ENCODE measurements at places on chromosomes 4 and X.

GRCh38 chrX:69264158-69264581 is 98.9 kb upstream of the PJA1 start:
- DNase-seq, result no peak

DNA sequence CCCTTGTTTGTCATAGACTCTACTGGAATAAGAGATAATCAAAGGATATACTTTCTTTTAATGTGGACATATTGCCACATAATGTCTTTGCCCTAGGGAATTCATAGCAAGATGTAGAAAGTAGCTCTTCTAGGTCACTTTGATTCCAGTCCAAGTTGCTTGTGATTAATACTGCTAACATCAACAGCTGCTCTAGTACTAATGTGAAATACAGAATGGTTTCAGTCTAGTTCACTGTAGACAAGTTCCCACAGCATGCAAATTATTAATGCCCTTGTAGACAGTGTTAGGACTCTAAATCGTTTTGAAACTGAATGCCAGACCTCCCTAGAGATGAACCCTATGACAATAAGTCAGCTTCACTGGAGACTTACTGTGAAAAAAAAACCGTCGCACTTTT is 494.6 kb upstream of the ATOH1 start:
- no peak for DNase-seq

- no peak for DNase-seq
Measured at GRCh38 chrX:13088156-13088487, 43.7 kb upstream of the FAM9C start.

- DNase-seq, result no peak
Measured at GRCh38 chrX:137573324-137574101, 7.6 kb downstream of the ZIC3 start.

DNA sequence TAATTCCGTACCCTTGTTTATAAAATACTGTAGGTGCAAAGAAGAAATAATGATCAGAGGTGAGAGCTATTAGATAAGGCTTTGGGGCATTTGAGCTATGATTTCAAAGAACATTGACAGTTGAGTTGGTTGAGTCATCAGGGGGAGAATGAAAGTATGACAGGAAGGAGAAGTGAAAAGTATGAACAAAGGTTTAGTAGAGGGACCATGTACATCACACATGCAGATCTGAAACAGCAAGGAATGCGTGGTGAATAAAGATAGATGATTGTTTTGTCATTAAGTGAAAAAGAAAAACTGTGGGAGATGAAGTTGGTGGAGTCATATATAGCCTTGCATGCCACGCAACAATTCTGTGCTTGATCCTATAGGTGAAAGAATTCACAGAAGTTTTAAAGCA is 163.1 kb downstream of the ARAP2 start:
- no peak for DNase-seq

GRCh38 chr4:42483426-42484379 is 86.4 kb downstream of the SHISA3 start:
- no peak for DNase-seq

- DNase-seq, result no peak
Measured at GRCh38 chr4:99991741-99992140, 41.7 kb upstream of the H2AZ1 start.

DNA sequence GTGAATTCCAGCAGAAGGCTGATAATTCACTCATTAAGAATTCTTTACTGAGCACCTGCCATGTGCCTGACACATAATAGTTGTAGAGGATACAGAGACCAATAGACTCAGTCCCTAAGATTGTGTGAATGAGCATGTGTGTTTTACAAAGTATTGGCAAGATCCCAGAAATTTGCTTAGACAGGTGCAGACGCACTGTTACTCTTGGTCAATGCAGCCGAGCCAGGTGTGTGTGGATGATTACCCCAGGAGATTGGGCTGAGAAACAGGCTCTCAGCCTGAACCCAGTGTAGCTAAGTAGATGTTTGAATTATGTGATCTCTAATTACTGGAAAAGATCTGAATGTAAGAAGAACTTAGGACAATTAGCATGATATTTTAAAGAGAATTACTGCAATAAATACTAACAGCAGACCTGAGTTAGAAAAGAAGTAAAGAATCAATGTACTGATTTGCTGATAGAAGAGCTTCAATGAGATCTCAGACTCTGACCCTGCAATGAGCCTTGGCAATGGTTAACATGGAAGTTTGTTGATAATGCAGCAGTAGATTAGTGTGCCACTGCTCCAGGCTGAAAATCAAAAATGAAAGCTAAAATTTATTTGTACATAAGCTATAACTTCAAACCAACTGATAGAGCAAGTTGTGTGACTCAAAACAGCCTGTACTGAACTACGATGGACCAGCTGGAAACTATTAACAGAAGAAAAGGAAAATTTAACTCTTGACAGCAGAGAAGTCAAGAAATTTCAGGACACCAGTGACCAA is 32.2 kb upstream of the NDST4 start:
- no peak for DNase-seq

- DNase-seq, result no peak
Measured at GRCh38 chrX:12610079-12610478, 181.1 kb upstream of the PRPS2 start.

- DNase-seq, result no peak
Measured at GRCh38 chrX:21225643-21226042, 148.6 kb upstream of the CNKSR2 start.

- no peak for DNase-seq
Measured at GRCh38 chrX:14496674-14497073, 32.7 kb upstream of the GLRA2 start.

DNA sequence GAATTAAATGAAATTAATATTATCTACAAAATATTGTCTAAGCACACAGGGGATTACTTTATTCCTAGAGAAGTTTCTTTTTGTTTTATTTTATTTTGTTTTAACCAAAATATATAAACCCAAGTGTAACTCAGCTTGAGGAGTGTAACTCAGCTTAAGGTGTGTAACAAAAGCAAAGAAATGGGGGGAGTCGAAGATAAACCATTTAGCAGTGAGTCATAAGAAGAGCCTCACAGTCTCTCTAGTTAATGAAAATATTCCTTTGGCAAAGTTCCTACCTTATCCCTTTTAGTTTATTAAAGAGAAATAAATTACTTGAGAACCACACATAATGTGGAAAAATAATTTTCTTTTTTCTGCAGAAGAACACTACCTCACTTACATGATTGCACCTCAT is 261.8 kb downstream of the KCTD8 start:
- DNase-seq, result no peak

GRCh38 chr4:4651811-4652755 is 110.2 kb upstream of the STX18 start:
- no peak for DNase-seq

GRCh38 chr4:6410664-6411063 is 61.8 kb downstream of the PPP2R2C start:
- DNase-seq, result no peak

DNA sequence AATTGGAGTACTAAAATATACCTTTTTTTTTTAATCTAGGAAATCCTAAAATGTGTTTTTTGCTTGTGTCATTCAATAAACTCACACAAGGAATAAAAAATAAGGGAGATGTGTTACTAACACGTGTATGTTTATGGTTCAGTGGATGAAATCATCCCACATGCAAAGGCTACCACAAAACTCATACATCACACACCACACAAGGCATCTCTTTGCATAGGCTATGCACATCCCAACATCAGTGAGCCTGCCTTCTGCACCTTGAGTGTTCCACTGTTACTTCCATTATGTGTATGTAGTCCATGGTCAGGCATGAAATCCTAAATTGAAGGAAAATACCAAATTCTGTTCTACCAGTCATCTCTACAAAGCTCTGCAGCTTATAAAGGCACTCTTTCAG is 213.1 kb downstream of the DCTD start:
- no peak for DNase-seq

DNA sequence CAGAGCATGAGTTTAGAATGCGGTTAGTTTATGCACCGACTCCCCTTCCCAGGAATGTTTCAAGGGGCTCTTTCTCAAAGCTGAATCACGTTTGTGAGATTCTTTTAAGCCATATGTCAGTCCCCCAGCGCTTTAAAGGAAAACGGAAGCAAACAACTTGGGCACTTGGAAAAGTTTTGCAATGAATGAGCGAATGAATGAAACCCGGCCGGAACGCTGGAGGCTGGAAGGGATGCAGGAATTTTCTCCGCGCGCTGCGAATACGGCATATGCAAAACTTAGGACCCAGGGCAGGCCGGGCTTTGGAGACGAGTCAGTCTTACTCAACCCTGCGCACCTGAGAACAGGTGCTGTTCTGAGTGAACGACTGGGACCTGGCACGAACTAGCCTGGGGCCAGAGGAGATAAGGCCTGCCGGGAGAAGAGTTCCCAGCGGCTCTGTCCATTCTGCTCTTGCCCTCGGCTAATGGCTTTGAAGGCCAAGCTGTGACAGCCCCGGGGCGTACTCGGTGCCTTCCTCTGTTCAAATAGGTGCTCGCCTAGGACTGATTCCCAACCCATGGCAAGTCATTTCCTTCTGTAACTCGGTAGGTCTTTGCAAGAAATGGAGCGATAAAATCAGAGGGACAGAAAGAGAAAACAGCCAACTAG is 743 bp upstream of the NRK start:
- no peak for DNase-seq

GRCh38 chr4:123996718-123997510 is 600.3 kb downstream of the SPRY1 start:
- DNase-seq, result no peak

GRCh38 chrX:108437349-108438109 is 693 bp downstream of the COL4A6 start:
- no peak for DNase-seq

- no peak for DNase-seq
Measured at GRCh38 chrX:97039363-97040029, 155.8 kb downstream of the RPA4 start.

DNA sequence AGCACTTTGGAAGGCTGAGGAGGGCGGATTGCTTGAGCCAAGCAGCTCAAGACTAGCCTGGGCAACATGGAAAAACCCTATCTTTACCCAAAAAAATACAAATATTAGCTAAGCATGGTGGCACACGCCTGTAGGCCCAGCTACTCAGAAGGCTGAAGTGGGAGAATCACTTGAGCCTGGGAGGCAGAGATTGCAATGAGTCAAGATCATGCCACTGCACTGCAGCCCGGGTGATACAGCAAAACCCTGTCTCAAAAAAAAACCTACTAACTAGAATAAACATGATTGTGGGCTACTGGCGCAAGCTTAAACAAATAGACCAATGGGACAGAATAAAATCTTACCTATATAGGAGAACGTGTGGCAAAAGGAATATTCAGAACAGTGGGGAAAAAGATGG is 7.3 kb downstream of the CDKL2 start:
- DNase-seq, result no peak

GRCh38 chr4:138204507-138204906 is 37.6 kb downstream of the SLC7A11 start:
- no peak for DNase-seq

DNA sequence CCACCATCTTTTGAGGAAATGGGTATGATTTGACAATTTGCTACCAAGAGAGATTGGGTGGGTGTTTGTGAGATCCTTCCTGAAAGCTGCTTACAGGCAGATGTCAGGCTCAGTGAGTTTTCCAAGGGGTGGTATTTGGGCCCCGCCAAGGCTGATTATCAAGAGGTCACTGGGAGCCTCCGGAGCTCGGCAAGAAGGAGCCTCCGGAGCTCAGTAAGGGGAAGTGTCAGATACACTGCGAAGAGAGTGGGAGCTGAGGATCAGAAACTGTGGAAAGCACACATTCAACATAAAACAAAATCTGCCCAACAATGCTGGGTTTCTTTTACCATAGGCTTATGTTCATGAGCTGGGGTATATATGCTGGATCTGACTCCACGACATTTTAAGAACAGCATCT is 714 bp downstream of the RTL3 start:
- no peak for DNase-seq

DNA sequence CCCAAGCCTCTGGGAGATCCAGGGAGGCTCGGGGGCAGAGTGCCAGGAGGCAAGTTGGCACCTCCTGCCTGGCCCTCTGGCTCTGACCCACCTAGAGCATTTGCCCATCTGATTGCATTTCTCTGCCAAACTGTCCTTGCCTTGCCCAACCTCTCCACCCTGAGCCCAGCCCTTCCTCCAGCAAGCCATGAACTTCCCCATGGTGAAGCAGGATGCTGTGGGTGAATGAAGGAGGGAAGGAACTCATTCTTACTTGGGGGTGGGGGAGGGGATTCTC is 9.3 kb upstream of the CNGA2 start:
- no peak for DNase-seq

GRCh38 chr4:173502282-173502681 is 27.7 kb downstream of the HAND2 start:
- no peak for DNase-seq

- DNase-seq, result no peak
Measured at GRCh38 chr4:46404981-46405380, 15.1 kb upstream of the GABRA2 start.

- DNase-seq, result no peak
Measured at GRCh38 chr4:88028946-88029345, 21.5 kb downstream of the PKD2 start.

DNA sequence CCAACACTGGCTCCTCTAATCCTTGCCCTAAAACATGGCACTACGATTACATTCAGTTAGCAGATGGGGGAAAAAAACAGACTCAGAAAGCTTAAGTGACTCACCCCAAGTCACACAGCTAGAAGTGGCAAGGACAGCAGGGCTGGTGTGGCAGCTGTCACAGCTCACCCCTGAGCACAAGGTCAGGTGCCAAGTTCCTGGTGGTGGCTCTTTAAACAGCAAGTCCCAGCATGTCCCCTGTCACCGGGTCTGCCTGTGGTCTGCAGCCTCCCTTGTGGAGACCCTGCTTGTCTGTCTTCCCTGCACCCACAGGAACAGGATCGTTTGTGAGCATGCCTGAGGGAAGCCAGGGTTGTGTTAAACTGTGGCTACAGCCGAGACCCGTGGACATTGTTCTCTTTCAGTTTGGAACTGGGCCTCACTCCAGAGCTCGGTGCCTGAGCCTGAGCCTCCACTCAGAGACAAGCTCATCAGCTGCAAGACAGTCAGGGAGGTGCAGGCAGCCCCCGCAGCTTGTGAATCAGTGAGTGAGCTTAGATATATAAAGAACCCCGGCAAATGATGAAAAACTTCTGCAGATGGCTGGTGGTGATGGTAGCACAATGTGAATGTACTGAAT is 260.8 kb downstream of the BCOR start:
- no peak for DNase-seq

GRCh38 chr4:10181745-10182445 is 65.3 kb upstream of the WDR1 start:
- no peak for DNase-seq

All from central memory CD4-positive, alpha-beta T cell (primary cell).